ENCODE measurements at places on chromosomes 4 and X.

DNA sequence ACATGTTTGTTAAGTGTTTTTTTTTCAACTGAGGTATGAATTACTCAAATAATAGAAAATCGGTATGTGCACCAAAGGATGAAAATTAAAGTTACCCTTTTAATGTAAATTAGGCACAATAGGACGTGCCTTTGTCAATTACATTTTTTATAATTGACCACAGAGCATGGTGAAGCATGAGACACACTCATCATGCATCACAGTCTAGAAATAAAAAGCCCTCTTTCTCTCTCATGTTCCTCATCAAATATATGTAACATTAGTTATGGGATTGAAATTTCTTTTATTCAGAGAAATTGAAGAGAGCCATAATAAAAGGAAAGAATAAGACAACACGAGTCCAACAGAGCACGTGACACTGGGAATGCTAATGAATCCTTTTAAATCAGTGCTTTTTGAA lies 3.5 kb downstream of the GNRHR start:
- no peak for DNase-seq

GRCh38 chr4:184030036-184030435 lies 124.9 kb downstream of the STOX2 start:
- no peak for DNase-seq

- DNase-seq: no peak
Observed at GRCh38 chrX:538311-538710, 92.3 kb upstream of the SHOX start.

GRCh38 chr4:84232309-84233095 lies 266.6 kb downstream of the NKX6-1 start:
- DNase-seq: no peak

DNA sequence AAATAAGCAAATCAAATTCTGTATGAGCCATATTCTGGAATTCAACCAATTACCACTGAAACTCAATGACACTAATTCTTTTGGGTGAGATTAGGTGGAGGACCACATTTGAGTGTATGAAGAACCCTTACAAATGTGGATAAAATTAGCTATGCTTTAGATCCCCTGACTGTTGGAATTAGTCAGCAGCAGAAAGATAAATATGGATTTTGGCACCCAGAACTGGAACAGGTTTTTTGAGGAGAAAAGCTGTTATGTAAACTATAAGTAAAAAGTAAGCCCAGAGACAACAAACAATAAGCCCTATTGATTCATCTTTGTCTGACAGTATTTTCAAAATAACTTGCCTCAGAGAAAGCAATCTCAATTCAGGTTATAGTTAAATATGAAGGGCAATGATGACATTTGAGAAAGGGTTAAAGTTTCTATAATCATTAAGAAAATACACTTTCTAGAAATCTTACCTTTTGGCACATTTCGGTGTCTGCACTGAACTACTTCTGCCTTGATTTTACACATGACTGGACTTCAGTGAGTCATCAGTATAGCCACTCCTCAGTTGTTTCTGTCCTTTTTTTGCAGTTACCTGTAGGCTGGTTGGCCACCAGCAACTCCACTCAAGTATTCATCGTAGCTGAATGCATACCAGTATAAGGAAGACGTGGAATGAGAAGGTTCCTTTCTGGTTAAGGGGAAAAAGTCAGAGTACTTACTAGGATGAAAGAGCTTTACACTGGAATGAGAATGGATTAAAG lies 80.0 kb downstream of the KCTD8 start:
- no peak for DNase-seq

- DNase-seq: no peak
Observed at GRCh38 chr4:115729739-115730266, 616.4 kb upstream of the NDST4 start.

DNA sequence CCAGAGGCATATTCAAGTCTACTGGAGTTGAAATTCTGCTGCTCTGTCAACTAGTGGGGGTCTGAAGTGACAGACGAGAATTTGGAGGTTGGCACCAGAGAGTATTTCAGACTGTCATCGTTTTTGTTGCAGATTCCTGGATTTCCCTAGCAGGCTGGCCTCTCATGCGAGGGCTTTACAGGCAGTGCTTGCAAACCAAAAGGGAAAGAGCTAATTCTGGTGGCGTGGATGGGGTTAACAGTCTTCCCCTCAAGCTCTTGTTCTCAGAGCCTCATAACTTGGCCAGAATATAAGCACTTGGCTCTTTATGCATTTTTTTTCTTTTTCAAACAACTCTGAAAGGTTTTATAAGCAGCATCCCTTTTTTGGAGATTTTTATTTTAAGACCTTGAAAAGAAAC lies at the start of gene SPARCL1:
Gene SPARCL1, minus strand, starts transcription at position 190 of the 400 bp plus-strand sequence. CDS start 29,802 bp downstream, outside the sequence.
- no peak for DNase-seq

GRCh38 chrX:626745-627509 lies 3.7 kb upstream of the SHOX start:
- no peak for DNase-seq

DNA sequence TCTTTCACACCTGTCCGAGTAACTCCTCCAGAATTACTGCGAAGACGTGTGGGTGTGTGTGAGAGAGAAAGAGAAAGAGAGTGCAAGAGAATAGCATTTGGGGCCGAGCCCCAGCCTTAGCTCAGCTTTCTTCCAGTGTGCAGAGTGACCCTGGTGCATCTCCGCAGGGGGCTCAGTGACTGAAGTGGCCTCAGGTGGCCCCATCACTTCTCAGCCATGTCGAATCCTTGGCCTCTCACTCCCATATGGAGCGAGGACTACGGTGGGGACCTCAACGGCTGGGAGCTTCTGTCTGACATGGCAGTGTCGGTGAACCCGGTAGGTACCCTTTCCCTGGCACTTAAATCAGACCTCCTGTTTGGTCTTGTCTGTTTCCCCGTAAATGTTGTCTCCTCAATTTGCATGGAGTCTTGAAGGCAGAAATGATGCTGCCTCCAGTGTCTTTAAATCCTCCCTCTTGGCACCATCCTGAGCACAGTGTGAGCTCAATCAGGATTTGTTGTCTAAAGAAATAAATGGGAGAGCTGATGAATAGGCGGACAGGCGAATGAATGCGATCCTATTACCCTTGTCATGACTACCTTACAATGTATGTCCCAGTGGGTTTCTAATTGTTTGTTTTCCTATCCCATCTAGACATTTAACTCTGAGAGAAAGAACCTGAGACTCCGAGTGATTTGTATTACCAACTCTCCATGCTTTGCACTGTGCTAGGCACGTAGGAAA lies 305.9 kb downstream of the AFF2 start:
- DNase-seq: no peak

DNA sequence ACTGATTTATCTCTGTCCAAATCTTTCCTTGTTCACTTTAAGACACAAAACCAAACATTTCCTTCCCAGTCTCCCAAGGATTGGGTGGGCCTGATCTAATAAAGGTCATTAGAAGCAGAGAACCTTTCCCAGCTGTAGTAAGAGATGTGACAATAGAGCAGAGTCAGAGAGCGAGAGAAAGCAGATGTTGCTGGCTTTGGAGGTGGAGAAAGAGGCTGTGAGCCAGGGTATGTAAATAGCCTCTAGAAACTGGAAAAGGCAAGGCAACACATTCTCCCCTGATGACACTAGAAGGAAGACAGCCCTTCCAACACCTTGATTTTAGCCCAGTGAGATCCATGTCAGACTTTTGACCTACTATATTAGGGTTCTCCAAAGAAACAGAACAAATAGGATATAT lies 337.5 kb upstream of the CASK start:
- no peak for DNase-seq

GRCh38 chrX:53526999-53527398 lies 92.8 kb upstream of the HSD17B10 start:
- DNase-seq: no peak

DNA sequence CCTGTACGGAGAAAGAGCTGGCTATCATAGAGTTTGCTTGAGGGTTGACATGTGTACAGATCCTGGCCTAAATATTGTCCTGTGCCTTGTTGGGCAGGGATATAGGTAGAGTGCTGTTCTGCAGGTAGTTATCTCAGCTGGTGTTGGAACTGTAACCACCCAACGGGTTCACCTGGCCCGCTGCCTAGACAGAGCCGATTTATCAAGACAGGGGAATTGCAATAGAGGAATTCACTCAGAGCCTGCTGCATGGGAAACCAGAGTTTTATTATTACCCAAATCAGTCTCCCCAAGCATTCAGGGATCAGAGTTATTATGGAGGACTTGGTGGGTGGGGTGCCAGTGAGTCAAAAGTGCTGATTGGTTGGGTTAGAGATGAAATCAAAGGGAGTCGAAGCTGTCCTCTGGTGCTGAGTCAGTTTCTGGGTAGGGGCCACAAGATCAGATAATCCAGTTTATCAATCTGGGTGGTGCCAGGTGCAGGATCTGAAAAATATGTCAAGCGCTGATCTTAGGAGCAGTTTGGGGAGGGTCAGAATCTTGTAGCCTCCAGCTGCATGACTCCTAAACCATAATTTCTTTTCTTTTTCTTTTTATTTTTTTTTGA lies 42.5 kb upstream of the XIAP start:
- no peak for DNase-seq

- DNase-seq: no peak
Observed at GRCh38 chr4:32268863-32269262, 1548.7 kb downstream of the PCDH7 start.

DNA sequence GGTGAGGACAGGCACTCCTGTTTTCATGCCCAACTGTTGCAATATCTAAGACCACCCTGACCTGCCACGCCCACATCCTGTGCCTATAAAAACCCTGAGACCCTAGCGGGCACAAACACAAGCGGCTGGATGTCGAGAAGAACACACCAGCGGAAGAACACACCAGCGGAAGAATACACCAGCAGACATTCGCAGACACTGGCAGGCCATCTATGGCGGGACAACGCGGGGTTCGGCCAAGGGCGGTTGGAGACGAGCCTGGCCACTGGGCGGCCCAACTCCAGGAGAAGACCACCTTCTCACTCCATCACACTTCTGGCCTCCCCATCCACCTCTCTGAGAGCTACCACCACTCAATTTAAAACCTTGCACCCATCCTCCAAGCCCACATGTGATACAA lies 361.4 kb downstream of the FAT4 start:
- DNase-seq: no peak

- DNase-seq: no peak
Observed at GRCh38 chr4:7967501-7968261, 28.0 kb upstream of the AFAP1 start.

GRCh38 chrX:3161681-3162080 lies 120.4 kb downstream of the ARSF start:
- DNase-seq: no peak

GRCh38 chr4:168057412-168057811 lies 34.9 kb upstream of the ANXA10 start:
- no peak for DNase-seq

DNA sequence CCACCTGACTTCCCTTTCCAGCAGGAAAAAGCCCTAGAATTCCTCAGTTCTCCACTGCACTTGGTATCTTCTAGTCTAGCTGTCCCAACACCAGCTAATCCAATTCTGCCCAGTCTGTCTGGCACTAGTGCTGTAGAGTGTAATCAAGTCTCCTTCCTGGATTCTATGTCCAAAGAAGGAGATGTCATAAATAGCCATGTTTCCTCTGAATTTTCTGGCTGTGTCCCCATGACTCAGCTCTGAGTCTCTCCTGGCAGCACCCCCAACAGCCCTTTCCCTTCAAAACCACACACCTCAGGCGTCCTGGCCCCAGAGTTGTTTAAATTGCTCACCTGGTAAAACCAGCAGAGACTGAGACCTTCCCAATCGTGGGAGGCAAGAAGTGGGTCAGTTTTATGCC lies 197.2 kb downstream of the GRXCR1 start:
- no peak for DNase-seq

DNA sequence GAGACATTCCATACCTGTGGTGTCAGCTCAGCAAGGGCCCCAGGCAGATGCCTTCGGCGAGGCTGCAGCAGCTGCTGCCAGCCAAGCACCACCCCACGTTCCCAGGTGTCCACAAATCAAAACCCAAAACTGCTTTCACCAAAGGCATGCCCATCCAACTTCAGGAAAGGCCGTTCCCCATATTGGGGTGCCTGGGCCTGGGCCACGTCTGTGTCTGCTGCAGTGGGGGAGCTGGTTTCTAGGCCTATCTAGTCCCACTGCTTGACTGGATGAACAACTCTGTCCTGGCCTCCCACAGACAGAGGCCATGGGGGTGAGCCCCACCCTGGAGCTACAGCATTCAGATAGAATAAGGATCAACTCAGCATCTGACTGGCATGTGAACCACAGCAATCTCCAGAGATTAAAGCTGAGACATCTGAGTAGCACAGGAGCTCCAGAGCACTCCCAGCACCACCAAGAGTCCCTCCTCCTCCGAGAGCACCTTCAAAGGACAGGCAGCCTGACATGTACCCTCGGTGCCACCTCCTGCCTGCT lies 37.0 kb downstream of the NAT8L start:
- DNase-seq: no peak

GRCh38 chr4:177237291-177237690 lies 72.4 kb upstream of the NEIL3 start:
- DNase-seq: no peak

DNA sequence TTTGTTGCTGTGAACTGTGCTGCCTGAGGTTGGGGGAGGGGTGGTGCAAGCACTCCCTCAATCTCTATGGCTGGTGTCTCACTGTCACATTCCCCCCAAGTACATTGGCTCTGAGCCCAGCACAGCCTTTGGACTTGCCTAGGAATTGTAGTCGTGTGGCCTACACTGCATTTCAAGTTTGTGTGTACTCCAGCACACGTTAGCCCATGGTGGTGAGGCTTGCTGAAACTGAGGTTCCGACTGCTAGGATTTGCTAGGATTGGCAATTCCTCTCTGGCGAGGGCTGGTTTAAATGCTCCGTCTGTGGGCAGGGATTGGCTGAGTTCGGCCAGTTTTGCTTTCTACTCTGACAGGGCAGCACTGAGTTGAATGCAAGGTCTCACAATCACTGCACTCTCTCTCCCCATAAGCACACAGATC lies 121.7 kb upstream of the CXXC4 start:
- no peak for DNase-seq

DNA sequence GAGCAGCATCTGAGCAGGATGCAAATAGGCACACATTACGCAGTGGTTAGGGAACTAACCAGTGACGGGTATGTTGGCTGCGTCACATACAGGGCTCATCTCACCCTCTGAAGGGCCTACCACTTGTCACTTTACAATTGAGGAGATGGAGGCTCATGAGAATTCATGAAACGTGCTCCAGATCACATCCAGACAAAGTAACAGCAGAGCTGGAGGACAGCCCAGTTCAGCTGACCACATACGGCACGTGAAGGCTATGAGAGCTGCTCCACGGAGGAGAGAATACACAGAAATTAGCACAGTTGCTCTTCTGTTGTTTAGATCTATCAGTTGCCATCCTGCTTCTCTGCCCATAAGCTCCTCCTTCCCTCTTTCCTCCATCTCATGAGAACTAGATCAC lies 78.4 kb downstream of the FAM9B start:
- DNase-seq: no peak

DNA sequence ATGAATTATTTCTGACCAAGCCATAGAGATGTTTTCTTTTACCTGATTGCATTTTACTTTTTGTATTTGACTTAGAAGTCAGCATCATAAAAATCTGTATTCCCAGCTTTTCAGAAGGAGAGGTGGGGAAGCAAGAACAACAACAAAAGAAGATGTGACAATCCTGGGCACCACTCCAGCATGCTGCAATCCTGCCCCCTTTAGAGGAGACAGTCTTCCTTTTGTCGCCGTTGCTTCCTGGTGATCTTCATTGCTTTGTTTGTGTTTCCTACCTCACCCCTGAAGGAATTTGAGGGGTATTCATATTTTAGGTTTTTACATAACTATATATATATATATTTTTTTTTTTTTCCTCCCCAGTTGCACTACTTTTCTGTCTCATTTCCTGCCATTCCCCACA lies 3.7 kb downstream of the QRFPR start:
- DNase-seq: no peak
